Fibroblast of skin of scalp (primary cell): ENCODE measurements at places on chromosomes 16 and 17.

DNA sequence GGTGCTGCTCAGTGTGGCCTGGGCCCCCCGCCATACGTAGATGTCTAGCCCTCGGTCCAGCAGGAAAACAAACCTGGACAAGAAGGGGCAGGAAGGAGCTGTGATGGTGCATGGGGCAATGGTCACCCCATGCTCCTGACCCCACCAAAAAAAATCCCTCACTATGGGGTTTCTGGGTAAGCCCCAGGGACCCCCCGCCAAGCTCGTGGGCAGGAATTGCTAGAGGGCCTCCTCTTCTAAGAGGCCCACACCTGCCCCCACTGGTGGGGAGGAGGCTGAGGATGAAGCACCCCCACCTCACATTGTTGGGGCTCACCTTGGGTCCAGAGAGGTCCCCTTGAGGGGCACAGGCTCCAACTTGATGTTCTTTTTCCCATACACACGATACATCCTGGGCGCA is 9.7 kb downstream of the FLII start:
- no peak for DNase-seq

GRCh38 chr16:63361032-63361624 is 1324.9 kb upstream of the CDH8 start:
- DNase-seq = peak; percentile 64

GRCh38 chr17:77332981-77333685 is 192.4 kb downstream of the SEC14L1 start:
- DNase-seq = peak; percentile 94

DNA sequence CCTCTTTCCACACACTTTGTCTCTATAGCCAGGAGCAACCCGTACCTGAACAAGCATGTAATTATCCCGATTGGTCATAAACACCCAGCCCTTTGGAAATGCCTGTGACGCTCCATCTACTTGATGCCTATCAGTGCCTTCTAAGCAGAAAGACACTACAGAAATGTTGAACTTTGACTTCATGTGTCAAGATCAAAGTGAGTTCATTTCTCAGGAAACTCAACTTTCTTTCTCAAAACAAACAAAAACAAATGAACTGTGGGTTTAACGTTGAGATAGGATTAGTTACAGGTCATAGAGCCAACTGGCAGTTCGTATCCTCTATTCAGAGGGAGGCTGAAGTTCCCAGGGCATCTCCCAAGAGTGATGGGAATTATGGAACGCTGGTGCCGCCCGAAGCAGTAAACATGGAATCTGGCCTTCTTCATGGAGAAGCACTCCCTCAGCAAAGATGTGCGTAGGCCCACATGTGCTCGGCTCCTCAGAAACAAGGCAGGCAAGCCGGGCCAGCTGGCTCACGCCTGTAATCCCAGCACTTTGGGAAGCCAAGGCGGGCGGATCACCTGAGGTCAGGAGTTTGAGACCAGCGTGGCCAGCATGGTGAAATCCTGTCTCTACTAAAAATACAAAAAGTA is 9.5 kb downstream of the SLC6A4 start:
- no peak for DNase-seq

GRCh38 chr17:27573971-27574525 is 56.9 kb upstream of the LGALS9 start:
- DNase-seq = peak; percentile 60

DNA sequence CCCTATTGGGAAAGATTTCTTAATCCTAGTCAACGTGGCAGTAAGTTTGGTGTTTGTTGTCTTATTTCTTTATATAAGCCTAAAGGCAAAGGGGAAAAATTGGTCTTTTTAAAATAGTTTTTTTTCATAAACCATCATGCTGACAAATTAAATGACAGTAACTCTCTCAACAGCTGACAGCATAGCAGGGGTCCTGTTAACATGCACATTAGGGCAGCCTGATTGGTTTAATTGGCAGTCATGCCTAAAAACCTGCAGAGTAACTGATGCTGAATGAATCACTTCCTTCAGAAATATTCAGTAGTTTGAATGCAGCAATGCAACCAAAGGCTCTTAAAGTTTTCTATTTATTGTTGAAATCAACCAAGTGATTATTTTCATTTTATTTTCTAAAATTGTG is 85.4 kb downstream of the ITFG1 start:
- peak; percentile 10 for DNase-seq

DNA sequence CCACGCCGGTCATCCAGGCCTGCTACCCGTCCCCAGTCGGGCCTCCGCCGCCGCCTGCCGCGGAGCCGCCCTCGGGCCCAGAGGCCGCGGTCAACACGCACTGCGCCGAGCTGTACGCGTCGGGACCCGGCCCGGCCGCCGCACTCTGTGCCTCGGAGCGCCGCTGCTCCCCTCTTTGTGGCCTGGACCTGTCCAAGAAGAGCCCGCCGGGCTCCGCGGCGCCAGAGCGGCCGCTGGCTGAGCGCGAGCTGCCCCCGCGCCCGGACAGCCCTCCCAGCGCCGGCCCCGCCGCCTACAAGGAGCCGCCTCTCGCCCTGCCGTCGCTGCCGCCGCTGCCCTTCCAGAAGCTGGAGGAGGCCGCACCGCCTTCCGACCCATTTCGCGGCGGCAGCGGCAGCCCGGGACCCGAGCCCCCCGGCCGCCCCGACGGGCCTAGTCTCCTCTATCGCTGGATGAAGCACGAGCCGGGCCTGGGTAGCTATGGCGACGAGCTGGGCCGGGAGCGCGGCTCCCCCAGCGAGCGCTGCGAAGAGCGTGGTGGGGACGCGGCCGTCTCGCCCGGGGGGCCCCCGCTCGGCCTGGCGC is 2.4 kb downstream of the HIC1 start:
- DNase-seq = no peak

DNA sequence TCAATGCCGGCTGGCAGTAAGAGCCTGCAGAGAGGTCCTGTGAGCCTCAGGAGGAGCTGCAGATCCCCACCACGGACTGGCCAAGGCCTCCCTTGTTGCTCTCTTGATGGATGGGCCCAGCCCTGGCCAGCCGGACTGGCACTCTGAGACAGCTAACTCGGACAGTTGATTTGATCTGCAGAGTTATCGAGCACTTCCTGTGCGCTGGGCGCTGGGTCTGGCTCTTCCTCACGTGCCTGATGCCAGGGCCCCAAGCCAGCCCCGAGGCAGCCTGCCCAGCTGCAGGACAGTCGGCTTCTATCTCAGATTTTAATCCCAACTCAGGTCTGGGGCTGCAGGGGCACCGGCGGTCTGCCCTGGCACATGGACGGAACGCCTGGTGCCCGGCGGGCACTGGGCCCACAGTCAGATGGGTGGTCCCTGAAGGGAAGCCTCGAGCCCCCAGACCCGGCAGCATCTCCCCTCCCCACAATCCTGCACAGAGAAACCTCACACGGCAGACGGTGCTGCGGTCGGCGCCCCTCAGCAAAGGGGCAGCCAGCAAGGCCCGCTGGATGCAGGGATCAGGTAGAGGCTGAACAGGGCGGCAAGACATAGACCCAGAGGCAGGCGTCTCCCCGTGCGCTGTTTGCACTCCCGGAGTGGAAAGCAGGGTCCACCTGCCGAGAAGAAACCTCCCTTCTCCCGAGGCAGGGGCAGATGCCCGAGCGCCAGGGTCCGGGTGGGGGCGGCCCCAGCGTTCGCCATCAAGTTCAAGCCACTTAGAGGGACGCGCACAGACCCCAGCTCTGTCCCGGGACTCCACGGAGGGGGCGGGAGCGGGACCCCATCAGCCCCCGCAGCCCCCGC is 34.0 kb downstream of the TIMM22 start:
- no peak for DNase-seq

- peak; percentile 78 for DNase-seq
These were observed 2.1 kb upstream of the C17orf78 start for GRCh38 chr17:37373530-37374159.

- peak; percentile 53 for DNase-seq
These were observed at the start of gene VWA3A for GRCh38 chr16:22092143-22092933. TSS of gene VWA3A (plus strand) at chr16:22092541. CDS start at chr16:22092638, 97 bp downstream.
